ENCODE measurements at places on chromosomes 2 and 18. TPM values are rescaled to one million over a fixed set of nuclear protein-coding genes. Genes with fewer than 3 reads are reported as not detected.

The RNF144A gene
- total RNA-seq: 4.9 TPM

DNA sequence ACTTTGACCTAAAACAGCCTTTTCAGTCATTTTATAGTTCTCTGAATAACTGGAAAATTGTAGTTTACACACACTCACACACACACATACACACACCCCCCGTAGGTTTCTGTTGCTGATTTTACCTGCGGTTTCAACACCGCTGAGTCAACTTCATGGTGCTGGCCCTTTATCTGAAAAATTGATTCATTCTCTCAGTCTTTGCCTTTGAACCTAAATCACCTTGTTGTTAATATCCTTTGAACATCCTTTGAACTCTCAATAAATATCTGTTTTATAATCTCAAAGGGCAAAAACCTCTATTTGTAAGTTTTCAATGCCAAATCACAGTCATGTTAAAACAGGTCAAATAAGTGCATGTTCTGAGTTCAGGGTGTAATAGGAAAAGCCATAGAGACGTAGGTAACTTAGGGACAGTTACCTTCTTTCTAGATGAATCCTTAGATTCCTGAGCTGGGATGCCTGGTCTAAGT lies 109.0 kb upstream of the BZW1 start:
- no peak for DNase-seq

DNA sequence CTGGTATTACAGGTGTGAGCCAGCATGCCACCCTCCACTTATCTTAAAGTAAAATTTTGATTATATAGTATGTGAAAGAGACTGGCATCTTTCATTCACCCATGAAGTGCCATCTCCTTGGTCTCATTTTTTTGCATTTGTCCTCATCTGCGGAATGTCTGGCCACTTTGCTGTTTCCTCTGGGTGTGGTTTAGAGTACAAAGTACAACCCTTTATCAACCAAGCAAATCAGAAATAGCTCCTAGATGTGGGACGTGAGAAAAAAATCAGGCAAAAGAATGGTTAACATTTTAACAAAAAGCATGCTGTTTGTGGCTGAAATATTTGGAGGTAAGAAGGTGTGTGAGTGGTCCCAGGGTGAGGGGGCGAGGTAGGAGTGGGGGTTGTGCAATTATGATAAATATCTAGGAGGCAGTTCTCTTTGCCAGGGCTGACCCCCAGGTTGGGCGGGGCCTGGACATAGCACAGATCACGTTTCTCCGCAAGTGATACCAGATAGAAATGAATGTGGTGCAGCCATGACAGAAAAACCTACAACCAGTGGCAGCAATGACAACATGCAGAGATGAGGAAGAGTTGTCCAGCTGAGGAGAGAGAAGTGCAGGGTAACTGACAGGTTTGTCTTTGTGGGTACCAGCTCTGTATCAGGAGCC lies 115.8 kb upstream of the SERTAD2 start:
- DNase-seq: no peak

The STARD6 gene
- total RNA-seq: not detected

The APCDD1 gene
- 5.4 TPM for total RNA-seq

DNA sequence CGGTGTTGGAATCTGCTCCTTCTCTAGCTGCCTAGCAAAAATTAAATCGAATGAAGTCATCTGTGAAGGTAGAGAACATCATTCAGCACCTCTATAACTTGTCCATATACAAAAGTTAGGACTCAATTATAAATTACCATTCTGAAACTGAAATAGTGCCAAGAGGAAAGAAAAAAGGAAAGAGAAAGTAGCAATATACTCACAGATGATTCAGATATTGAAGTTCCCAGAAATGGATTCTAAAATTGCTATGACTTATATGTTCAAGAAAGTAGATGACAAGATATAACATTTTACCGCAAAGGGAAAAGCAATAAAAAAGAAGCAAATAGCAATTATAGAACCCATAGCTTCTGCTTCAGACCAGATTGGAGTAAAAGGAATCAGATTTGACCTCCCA lies 333.6 kb upstream of the GYPC start:
- DNase-seq: no peak

The BIN1 gene
- total RNA-seq: 50.2 TPM

DNA sequence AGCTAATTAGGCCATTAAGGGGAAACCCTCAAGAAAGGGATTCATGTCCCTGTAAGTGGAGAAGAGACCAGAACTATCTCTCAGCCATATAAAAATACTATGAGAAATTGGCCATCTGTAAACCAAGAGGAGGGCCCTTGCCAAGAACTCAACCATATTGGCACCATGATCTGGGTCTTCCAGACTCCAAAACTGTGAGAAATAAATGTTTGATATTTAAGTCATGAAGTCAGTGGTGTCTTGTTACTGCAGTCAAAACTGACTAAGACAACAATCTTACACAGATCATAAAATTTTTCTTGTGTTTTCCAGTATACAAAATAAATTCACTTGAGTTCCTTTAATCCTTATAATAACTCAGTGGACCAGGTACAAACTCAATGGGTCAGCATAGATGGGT lies 589.8 kb upstream of the CDH2 start:
- no peak for DNase-seq

The SERPINB3 gene
- total RNA-seq: not detected

The FBLN7 gene
- total RNA-seq: not detected

The FOSL2 gene
- total RNA-seq: 156 TPM

DNA sequence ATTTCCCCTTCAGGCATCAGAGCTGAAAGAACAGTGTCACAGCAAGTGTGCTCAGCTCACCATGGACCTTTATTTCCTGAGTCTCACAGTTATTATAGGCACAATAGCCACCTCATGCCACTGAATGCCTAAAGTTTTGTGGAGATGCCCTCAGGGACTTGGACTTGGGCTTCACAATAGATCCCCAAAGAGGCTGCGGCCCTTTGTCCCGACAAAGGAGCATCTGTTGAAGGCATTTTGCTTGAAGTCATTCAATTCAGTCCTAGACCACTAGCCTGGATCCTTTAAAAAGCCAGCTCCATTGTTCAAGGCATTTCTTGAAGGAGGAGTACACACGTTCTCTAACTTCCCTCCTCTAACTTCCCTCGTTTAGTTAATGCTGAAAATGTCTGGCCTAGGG lies 125.4 kb downstream of the DCC start:
- no peak for DNase-seq

DNA sequence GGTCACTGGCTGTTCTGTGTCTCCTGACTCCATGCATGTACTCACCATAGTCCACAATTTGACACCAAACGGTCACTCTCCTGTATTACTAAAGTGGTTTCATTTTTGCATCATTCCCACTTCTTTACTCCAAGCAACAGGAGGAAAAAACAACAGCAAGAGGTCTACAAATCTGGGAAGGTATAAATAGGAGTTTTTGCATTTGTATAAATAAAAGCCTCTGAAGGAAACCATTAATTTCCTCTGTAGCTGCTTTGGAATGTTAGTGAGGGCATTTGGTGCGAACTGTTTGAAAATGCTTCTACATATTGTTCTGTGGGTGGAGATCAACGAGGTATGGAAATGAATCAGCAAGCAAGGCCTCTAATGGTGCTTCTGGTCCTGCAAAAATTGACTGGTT lies 148.5 kb upstream of the DLX2 start:
- peak; percentile 71 for DNase-seq

DNA sequence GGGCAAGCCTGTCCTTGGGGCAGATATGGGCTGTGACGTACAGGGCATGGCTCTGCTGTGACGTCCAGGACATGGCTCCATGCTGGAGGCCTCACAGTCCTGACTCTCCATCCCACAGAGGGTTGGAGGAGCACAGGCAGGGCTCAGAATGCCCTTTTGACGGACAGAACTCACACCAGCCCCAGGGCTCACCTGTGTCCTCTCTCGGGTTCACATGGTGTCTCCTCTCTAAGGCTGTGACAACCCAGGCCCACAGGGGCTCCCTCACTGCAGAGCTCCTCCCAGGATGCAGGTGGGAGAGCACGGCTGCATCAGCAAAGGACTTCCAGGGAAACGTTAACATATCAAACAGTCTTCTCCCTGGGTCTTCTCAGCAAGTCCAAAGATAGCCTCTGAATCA lies 133.8 kb downstream of the EIPR1 start:
- no peak for DNase-seq

The C2orf42 gene
- 20.7 TPM for total RNA-seq

The PKDCC gene
- total RNA-seq: 6.9 TPM

DNA sequence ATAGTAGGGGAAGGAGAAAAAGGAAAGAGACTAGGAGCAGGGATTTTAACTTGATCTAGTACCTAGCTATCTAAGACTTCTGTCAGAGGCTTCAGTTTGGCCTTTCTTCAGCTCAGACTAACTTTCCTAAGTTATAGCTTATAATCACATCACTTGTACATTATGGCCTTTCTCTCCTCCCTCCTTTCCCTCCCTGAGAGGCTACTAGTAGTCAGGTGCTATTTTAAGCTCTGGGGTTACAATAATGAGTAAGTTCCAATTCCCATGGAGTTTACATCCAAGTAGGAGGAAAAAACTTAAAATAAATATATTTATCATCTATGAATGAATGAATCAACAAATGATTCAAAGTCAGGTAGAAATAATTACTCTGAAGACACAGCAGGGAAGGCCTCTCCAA lies 90.8 kb upstream of the CDKL4 start:
- DNase-seq: no peak

GRCh38 chr2:72138011-72138881 lies 9.4 kb downstream of the CYP26B1 start:
- DNase-seq: no peak

DNA sequence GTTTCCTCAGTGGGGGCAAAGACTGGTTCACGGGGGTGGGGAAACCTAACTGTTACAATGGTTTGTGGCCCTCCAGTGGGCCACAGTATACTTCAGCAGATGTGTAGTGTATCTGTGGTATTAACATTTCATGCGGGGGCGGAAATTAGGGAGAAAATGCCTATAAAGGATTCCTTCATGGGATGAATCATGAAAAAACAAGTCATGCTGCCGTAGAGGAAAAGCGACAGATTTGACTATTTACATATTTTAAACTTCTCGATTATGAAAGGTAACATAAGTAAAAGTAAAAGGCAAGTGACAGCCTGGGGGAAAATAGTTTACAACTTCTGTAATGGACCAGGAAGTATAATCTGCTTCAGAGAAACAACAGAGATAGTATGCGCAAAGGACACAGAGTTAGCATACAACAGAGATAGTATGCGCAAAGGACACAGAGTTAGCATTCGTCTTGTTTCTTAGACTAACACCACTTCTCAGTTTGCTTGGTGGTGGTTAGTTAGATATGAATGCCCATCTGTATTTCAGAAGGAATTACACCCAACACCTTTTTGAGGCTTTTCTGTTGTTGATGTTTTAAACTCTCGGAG lies 41.1 kb downstream of the MRPS9 start:
- peak; percentile 18 for DNase-seq

DNA sequence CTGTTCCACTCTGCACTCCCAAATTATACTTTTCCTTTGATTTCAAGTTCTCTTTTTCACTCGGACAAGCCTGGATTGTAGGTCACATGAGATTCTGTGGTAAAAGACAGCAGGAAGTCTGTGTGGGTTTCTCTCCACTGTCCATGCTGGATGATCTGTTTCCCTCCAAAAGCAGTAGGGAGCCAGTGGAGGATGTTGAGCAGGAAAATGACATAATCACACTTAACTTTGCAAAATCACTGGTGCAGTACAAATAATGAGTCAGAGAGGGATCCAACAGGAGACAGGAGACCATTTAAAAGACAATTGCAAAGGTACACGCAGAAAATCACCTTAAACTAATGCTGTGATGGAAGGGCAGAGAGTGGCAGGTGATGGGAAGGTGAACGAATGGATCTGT lies 301.3 kb downstream of the ZNF407 start:
- DNase-seq: peak; percentile 48

DNA sequence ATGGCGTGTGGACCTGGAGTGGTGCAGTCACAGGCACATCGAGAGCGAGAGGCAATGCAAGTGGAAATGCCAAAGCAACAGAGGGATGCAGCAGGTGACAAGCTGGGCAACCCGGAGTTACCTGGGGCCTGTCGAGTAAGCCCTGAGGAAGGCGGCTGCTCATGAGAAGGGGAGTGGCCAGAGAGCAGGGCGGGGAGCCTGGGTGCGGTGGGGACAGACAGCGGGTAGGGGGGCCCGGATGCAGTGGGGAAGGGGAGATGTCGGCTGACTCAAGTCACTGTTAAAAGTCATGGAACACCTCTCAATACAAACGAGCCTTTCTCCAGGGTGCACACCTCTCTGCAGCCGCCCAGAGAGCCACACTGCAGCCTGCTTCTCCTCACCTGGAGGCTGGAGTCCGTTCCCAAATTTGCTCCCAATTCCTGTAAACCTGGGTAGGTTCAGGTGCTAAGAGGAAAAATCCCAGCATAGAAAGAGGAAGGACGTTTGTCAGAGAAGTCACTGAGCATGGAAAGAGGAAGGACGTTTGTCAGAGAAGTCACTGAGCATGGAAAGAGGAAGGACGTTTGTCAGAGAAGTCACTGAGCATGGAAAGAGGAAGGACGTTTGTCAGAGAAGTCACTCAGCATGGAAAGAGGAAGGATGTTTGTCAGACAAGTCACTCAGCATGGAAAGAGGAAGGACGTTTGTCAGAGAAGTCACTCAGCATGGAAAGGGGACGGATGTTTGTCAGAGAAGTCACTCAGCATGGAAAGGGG lies 71.7 kb upstream of the TWIST2 start:
- DNase-seq: no peak

GRCh38 chr18:28193177-28193778 lies 16.3 kb upstream of the CDH2 start:
- no peak for DNase-seq
